ENCODE measurements at places on chromosomes 5 and 9.

DNA sequence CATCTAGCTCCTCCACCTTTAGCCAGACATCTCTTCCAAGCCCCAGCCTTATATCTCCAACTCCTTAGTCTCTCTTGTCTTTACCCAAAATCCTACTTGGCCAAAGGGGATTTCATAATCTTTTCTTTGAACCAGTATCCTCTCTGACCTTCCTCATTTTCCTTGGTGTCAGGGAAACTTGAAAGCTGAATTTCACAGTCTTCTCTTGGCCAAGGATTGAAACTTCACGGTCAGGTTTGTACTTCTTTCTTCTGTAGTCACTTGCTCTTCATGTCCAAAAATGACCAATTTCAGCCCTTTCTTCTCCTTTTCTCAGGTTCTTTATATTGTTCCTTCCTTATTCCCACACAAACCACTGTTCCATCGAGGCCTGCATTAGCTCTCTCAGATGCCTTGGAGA, 473.7 kb upstream of the KLF4 start:
- no peak for DNase-seq

- DNase-seq: no peak
These were observed 28.9 kb downstream of the HSPB3 start for GRCh38 chr5:54484219-54484894.

- no peak for DNase-seq
These were observed 326.0 kb upstream of the FTMT start for GRCh38 chr5:121525706-121526105.

- DNase-seq: no peak
These were observed 47.8 kb downstream of the PLEKHG4B start for GRCh38 chr5:139579-140442.

GRCh38 chr5:39433848-39434247, 9.1 kb upstream of the DAB2 start:
- DNase-seq: no peak

- no peak for DNase-seq
These were observed 30.3 kb downstream of the VCP start for GRCh38 chr9:35042081-35042604.

- no peak for DNase-seq
These were observed 57.2 kb upstream of the RNF130 start for GRCh38 chr5:180128671-180129261.

DNA sequence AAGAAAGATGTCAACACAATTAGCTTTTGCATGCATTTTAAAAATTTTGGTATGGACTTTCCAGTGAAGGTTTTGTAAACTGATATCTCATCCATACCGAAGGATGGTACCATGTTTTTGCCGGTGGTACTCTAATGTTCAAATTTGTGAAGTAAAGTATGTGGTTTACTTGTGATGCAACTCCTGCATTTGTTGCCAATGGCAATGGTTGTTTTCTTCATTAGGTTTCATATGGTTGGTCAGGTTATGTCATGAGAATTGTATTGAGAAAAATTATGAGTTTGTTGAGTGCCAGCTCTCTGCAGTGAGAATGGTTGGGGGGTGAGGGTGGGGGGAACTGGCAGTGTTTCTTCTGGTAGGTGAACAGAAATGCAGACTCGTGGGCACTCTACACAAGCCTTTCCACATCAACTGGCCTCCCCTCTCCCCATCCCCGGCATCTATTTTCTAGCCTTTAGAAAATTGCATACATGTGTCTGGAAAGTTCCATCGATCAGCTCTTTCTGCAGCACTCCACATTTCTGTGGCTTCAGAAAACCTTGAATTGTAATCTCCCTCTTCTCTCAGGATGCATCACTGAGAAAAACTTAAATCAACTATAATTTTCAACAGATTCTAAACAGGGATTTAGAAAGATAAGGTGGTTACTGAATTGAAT, 107.7 kb downstream of the PDE4D start:
- no peak for DNase-seq
